ENCODE measurements at places on chromosomes 12 and 14. TPM values are rescaled to one million over a fixed set of nuclear protein-coding genes. Genes with fewer than 3 reads are reported as not detected.

DNA sequence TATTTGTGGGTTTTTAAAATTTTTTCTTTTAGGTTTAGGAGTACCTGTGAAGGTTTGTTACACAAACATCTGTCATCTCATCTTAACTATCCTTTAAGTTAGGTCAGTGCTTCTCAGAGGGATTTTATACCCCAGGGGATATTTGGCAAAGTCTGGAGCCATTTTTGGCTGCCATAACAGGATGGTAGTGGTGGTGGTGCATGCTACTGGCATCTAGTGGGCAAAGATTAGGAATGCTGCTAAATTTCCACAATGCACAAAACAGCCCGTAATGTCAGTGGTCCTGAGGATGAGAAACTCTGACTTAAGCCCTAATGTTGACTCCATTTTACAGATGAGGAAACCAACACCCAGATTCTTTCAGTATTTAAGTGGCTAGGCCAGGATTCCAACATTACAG is 85.2 kb upstream of the MYF6 start:
- DNase-seq, result peak; percentile 75

DNA sequence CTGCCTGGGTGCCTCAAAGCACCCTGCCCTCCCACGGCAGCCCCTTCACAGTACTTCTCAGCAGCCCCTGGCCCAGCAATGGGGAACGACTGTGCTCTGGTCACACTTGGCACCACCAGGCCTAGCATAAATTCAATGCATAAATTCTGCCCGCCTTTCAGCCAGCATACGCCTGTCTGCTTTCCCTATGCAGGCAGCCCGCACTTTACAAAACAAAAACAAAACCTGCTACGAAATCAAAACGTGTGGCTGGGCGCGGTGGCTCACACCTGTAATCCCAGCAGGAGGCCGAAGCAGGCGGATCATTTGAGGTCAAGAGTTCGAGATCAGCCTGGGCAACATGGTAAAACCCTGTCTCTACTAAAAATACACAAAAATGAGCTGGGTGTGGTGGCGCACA is 33.5 kb downstream of the SNRNP35 start:
- no peak for DNase-seq

- no peak for DNase-seq
Measured at GRCh38 chr12:7093892-7094291, 1.6 kb upstream of the C1R start.

GRCh38 chr12:115227137-115227615 is 543.2 kb upstream of the TBX3 start:
- DNase-seq, result no peak

GRCh38 chr12:6042446-6042845 is 82.0 kb downstream of the VWF start:
- no peak for DNase-seq

The ADCY6 gene
- total RNA-seq, result 28.1 TPM

The FGF23 gene
- total RNA-seq, result not detected

The OGFOD2 gene
- 15.0 TPM for total RNA-seq

DNA sequence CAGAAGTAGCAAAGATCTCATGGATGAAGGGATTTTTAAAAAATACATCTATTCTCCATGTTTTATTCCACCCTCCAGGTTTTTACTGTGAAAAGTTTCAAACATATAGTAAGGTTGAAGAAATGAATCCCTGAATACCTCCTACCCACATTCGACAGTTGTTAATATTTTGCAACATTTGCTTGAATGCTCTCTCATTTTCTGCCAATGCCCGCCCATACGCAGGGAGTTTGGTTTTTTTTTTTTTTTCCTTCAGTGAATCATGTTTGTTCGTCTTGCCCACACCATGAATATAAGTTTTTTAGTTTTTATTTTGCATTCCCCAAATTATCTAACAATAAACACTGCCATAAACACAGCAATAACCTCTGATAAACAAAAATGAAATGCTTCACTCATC is 82.9 kb downstream of the MAP1LC3B2 start:
- DNase-seq, result no peak

GRCh38 chr12:34033628-34034296 is 11.5 kb downstream of the ALG10 start:
- DNase-seq, result peak; percentile 51

The TRIM9 gene
- total RNA-seq, result 8.7 TPM

DNA sequence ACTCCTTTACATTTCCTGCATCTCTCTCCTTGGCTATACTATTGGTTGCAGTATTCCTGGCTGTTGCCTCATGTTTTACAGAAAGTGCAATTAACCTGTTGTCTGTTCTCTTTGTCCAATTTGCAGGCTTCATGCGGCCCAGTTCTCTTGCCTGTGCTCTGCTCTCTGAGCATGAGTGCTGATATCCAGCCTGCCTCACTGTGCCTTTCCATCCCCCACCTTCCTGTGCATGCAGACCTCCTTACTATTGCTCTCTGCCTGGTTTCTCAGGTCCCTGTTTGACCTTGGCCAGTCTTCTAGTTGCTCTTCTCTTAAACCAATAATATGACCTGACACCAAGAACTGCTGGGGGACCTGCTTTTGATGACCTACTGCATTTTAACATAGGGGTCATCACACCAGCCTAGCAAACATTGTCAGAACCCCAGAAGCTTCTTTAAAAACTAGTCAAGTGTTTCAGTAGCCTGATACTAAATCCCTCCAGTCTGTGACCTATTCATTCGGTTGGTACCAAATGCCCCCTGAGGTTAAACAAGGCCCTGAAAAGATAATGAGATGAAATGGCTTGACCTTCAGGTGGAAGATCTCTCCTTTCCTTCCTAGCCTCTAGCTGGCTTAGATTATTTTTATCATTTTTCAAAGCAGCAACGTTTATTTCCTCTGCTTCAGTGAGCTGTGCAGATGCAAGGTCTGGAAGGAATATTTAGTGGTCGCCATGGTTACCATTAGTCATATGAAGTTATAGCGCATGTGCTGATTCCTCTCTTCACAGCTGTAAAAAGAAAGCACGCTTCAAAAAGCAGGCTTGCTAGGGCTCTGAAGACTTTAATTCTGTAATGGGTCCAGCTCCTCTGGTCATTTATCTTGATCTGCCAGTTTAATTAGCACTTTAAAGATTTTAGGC is 216.5 kb downstream of the PHLDA1 start:
- no peak for DNase-seq

The IL26 gene
- total RNA-seq, result not detected

DNA sequence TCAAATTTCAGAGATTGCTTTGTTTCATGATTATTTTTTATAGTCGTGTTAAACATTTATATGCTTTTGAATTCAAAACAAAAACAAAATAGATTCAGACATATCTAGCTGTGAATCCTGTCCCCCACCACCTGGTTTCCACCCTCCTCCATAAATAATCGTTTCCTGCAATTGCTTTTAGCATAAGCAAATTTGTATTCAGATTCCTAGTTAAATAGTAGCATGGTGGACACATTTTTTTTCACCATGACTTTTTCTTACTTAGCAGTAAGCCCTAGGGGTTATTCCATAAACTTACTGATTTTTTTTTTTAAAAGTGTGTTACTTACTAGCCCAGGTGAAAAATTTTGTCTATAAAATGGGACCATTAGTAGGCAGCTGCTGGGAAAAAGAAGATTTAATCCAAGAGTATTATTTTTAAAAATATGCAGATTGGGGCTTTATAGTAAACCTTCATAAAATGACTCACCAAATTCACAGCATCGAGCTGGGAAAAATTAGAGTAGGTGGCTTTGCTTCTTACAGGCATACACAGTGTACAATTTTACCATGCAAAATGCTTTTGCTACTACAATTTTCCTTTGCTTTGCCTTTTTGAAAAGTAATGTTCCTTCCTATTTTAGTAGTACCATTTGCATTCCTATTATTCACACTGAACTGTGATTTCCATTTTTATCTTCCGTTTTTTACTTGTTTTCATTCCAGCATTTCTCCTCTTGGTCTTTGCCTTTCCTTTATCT is 117.8 kb downstream of the BTG1 start:
- no peak for DNase-seq

DNA sequence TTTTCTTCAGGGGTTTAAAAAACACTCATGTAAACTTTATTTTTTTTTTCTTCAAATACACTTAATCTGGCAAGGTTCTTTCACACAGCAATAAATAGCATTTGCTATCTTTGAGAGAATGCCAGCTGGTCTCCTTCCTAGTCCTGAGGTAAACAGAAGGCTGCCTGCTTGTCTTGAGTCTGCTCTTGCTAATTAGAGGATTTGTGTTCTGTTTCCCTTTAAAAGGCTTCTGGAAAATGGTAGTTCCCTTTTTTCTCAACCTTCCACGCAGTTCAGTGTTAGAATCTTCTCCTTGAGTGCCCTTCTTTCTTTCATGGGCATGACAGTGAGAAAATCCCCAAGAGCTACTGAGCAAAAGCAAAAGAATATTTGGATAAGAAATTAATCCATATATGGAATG is 92.3 kb upstream of the DCN start:
- DNase-seq, result no peak

DNA sequence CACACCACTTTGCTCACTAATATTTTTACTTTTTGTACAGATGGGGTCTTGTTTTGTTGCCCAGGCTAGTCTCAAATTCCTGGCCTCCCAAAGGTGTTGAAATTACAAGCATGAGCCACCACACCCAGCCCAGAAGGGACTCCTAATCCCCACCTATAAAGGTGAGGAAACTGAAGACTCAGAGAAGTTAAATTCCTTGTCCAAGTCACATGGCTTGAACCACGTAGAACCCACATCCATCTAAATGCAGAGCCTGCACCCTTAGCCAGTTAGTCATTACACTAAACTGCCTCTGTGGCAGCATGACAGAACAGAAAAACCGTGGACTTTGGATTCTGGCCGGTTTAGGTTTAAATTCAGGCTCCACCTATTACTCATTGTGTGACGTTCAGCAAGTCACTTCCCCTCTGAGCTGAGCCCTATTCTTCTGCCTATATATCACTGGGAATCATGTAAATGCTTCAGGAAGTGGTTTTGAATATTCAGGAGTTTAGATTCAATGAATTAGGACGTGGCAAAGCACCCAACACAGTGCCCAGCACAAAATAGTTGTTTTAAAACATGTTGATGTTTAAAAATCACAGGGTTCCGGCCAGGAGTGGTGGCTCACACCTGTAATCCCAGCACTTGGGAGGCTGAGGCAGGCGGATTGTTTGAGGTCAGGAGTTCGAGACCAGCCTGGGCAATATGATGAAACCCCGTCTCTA is 3.0 kb upstream of the CORO1C start:
- no peak for DNase-seq

- DNase-seq, result no peak
Measured at GRCh38 chr12:66365718-66366490, 63.6 kb downstream of the HELB start.

The PTPRB gene
- 0.43 TPM for total RNA-seq

DNA sequence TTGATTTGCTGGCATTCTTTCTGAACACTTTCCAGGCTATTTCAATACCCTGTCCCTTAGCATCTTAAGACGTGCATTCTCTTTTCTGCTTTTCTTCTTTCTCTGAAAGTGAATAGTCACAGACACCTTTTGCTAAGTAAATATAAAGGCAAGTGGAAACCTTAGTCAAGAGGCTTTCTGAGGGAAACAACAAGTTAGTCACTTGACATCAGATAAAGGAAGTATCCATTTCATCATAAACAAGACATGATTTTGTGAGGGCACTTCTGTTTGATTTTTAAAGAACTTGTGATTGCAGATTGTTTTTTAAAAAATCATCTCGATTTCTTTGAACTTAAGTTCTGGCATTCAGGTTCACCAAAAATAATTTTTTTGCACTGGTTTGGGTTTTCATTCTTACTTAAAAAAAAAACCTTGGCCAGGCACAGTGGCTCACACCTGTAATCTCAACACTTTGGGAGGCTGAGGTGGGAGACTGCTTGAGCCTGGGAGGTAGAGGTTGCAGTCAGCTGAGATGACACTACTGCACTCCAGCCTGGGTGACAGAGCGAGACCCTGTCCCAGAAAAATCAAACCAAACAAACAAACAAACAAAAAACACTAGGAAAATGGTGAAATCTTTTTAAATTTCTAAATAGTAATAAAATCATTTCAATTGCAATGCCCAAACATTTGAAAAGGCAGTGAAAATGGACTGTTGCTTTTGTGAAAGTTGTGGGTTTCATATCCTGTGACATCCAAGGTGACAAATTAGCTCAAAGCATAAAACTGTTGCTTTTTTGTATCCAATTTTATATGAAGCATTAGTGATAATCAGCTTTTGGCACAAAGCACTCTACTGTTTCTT is 8.3 kb upstream of the KLHL42 start:
- DNase-seq, result no peak

The AQP5 gene
- not detected for total RNA-seq

- DNase-seq, result no peak
Measured at GRCh38 chr14:92074555-92074954, 31.8 kb downstream of the ATXN3 start.

- DNase-seq, result no peak
Measured at GRCh38 chr14:102249041-102249440, 55.9 kb downstream of the MOK start.

- peak; percentile 83 for DNase-seq
Measured at GRCh38 chr12:118979763-118980406, 1.5 kb upstream of the SRRM4 start.

- peak; percentile 81 for DNase-seq
Measured at GRCh38 chr12:59322473-59322872, 273.4 kb upstream of the SLC16A7 start.

DNA sequence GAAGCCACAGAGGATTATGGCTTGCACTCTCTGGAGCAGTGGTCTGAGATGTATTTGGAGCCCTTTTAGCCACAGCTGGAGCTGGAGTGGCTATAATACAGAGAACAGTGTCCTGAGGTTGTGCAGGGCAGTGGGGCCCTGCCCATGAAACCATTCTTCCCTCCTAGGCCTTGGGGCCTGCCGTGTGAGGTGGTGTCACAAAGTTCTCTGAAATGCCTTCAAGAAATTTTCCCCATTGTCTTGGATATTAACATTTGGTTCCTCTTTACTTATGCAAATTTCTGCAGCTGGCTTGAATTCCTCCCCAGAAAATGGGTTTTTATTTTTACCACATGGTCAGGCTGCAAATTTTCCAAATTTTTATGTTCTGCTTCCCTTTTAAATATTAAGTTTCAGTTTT is 79.3 kb downstream of the UNC79 start:
- no peak for DNase-seq

DNA sequence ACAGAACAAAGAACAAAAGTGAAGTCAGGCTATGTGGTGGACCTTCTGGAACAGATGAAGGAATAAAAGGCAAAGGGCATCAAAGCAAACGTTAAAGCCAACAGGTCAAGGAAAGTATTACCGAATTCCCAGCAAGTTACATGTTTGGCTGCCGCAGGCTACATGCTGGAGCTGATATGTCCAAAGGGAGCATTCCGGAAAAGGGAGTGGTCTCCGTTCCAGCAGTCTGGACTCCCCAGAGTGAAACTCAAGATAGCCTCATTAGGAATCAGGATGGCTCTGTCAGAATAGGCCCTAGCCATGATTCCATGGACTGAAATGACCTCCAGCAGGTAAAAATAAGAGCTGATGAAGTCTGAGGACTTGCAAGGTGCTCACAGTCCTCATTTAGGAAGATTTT is 379.8 kb upstream of the PRICKLE1 start:
- DNase-seq, result no peak

The CACNA1C gene
- total RNA-seq, result 0.05 TPM

Data from SK-MEL-5 (cell line).